ENCODE measurements at places on chromosomes 2 and 18. TPM values are rescaled to one million over a fixed set of nuclear protein-coding genes. Genes with fewer than 3 reads are reported as not detected.

DNA sequence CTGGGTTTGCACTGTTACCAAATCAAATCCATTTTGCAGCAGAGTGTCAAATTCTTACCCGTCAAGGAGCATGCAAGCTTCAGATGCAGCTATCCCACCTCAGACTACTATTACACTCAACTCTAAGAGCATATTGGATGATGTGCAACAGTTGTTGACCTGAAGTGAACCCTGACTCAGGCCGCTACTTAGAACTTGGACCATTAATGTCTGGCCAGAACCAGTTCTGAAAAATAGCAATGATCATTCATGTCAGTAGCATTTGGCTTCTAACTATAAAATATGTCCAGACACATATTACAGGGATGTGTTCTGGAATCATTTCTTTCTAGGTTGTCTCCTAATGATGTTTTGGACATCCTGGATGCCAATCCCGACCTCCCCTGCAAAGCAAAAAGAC, 135.5 kb upstream of the PKDCC start:
- DNase-seq: no peak

DNA sequence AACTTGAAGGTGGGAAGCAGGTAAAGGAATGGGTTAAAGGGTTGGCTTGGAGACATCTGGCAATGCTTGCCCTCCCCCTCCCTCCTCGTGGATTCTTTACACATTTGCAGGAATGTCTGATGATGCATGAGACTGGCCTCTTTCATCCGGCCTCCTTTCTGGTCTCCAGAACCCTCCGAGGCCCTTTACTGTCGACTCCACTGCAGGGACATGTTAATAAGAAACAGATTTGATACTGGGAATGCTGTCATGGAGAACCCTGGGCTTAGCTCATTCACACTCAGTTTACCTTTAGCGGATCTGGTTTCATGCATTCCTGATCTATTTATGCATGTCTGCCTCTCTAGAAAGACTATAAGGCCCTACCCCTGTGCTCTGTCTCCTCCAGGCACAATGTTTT, 238.7 kb downstream of the TGIF1 start:
- DNase-seq: no peak

DNA sequence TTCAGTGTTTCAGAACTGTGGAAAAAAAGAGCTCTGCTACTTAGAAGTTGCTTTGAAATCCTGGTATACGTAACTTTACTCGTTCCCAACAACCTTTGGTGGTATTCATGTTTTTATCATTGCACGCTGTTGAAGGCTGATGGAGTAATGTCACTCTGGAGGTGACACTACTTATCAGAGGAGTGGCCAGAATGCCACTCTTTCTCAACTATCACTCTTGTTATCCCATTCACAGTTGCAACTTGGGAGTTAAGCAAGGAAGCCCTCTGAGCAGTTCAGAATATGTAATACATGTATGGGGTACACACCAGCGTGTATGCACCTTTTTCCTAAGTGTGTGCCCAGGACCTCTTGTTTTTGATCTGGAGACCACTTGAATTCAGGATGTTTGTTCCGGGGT, 53.6 kb downstream of the TANC1 start:
- no peak for DNase-seq

GRCh38 chr18:61992923-61993322, 100.1 kb upstream of the RNF152 start:
- no peak for DNase-seq

DNA sequence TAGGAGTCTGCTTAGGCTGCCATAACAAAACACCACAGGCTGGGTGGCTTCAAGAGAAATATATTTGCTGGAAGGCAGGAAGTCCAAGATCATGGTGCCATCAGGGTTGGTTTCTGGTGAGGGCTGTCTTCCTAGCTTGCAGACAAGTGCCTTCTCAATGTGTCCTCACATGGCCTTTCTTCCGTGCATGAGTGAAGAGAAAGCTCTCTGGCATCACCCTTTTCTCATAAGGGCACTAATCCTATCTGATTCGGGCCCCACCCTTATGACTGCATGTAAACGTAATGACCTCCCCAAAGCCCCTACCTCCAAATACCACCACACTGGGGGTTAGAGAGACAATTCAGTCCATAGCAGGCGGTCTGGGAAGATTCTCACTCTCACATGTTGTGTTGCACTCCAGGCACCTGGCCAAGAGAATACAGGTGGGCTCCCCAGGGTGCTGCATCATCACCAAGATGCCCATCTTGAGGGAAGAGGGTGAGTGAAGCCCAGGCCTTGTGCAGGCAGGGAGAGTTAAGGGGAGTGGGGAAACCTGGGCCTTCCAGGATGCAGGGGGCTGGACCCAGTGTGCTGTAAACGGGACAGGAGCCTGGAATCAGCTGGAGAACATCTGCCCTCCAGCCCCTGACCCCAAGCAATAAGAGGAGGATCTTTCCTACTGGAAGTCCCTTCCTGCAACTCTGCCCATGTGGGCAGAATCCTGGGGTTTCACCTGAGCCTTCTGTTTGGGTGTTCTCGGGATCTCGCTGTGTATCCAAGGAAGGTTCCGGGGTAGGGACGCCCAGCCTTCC, 10.2 kb downstream of the CATIP start:
- no peak for DNase-seq

GRCh38 chr2:8018956-8019355, 662.9 kb upstream of the ID2 start:
- no peak for DNase-seq

- DNase-seq: no peak
Observed at GRCh38 chr2:188811522-188811921, 162.7 kb upstream of the COL3A1 start.

DNA sequence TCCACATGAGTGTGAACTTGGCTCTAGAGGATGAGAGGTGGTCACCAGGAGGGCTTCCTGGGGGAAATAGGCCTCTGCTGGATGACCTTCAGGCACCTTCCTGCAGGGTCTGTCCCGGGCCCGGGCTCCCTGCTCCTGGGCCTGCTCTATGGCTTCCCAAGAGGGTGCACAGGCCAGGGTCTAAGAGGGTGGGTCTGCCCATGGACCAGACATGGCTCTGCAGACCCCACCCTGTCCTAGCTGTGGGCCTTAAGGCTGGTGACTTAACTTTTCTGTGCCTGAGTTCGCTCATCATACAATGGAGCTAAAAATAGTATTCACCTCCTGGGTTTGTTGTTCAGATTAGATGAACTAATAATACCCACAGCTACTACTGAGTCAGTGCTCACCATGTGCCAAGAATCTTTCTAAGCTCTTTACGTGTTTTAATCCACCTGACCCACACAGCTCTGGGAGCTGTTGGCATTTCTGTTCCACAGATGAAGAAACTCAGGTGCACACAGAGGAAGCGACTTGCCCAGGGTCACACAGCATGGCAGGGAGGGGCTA, 14.4 kb downstream of the INHBB start:
- no peak for DNase-seq

KYNU gene
- polyA plus RNA-seq: 0.67 TPM

Data from right lung (tissue), 10 donors.